Posterior vena cava (tissue), 2 donors: ENCODE measurements at places on chromosomes 4 and X.

GRCh38 chrX:13829983-13830382, 13.1 kb upstream of the GPM6B start:
- no peak for DNase-seq

GRCh38 chrX:40628506-40628905, 5.3 kb downstream of the MPC1L start:
- no peak for DNase-seq

DNA sequence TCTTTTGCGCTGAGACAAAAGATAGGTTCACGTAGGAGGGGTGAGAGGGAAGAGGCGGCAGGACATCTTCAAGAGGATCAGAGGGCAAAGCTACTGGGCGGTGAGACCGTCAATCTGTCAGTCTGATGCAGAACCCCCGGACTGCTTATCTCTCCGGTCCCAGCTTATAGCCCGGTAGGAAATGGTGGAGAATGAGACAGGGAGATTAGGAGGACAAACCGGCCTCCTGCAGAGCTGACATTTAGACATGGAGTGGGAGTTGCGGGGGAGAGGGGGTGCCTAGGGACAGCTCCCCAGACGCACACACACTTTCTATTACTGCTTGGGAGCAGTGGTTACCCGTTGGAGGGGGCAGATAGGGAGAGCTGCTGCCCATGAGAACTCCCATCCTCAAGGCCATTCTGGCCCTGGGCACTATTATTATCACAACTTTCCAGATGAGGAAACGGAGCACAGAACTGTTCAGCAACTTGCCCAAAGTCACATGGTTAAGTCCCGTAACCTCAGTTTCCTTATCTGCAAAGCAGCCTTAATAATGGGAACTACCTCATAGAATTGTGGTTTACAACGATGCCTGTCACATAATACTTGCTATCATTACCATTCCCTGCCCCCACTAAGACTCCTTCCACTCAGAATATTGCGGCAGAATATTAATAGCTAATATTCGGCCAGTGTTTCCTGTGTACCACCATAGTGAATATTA, 1.1 kb upstream of the HDAC6 start:
- no peak for DNase-seq

DNA sequence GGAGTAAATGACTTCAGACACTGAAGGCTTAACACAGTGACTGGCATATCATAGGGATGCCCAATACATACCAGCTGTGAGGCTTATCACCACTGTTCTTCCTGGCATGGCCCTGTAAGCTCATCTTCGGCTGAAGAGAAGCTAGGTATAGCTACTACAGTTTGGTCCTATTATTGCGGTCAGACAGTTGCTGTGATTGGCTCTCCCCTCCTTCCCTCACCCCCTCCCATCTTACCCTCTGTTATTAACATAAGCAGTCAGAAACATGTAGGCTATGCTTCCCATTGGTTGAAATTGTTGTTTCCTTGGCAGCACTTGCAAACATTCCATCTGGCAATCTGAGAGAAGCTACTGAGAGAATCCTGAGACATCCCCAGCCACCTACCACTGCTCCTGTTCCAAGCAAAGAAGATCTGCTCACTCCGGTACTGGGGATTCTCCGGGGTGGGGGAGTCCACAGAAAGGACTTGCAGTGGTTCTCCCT, at the start of gene AKAP14:
AKAP14 (plus strand) TSS at position 51 of the 484 bp plus-strand sequence. CDS start 7,331 bp downstream, outside the sequence.
- DNase-seq: no peak

DNA sequence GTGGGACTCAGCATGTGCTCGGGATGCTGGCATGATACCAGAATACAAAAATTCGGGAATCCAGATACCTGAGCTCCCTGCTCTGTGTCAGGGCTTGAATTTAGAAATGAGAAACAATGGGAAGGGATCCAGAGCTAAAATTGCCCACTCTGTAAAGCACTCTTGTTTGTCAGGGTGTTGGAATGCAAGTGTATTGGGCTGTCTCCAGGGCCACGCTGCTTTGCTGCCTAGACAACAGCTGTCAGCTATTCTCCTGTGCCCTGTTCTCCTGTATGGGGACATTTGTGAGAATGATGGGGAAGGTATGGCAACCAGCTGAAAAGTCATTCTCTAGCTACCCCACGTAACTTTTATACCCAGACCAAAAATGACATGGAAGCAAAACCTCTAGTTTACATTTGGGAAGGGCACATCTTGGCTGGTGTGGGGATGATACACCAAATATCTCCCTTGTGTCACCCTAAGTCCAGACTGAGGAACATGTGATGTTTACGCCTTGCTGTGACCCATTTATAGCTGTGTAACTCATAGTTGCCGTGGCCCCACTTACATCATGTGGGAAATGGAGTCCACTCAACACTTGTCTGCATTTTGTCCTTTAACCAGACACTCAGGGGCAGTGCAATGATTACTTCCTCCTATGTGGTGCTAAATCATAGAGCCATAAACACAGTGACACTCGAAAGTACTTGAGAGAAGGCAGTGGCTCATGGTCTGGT, 46.6 kb downstream of the SMPX start:
- no peak for DNase-seq

GRCh38 chr4:6767386-6767747, 15.2 kb upstream of the KIAA0232 start:
- no peak for DNase-seq

DNA sequence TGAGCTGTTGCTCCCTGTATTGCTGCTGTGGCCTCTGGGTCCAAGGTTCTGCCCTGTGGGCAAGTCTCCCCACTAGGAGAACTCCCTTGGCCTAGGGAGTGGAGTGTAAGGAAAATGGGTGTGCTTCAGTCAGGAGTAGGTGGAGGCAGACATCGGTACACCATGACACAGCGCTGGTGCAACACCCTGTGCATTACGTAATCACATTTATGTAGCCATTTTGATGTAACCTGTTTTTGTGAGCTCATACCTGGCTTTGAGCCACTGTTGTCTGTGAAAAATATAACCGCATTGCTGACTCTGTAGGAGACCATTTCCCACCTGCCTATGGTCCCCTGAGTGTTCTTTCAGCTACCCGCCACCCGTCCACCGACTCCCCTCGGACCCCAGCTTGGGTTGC, 700.5 kb upstream of the AGA start:
- no peak for DNase-seq

GRCh38 chr4:114180481-114180880, 201.0 kb upstream of the ARSJ start:
- DNase-seq: no peak

- no peak for DNase-seq
These were observed 78.7 kb downstream of the SYNPO2 start for GRCh38 chr4:118967393-118967792.

- no peak for DNase-seq
These were observed 1310.7 kb upstream of the TENM3 start for GRCh38 chr4:180932370-180933001.

DNA sequence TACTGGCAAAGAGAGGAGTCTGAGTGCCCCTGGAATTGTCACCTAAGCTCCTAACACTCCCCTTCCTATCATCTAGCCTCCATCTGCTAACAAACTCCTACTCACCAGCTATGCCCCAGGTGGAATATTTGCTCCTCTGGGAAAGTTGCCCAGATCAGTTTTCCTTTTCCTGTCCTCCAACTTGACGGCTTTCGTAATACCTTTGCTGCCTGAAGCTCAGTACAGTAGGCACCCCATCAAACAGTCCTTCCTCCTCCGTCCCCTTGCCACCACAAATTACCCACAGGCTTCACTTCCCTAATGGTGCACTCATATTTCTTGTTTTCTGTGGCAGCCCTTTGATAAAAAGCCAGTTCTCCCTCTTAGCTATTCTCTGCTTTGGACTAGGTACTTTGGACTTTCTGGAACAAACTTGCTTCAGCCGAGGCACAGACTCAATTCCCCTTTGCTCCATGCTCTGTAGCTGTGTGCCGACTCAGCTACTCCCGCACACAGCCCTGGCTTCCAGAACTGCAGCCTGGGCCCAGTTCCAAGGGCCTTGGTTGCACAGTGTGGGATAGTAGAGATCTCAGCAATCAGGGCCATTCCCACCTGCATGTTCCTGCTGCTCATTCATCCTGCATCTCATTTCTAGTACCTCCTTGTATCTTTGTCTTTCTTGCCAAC, 605.1 kb downstream of the BCOR start:
- DNase-seq: no peak

DNA sequence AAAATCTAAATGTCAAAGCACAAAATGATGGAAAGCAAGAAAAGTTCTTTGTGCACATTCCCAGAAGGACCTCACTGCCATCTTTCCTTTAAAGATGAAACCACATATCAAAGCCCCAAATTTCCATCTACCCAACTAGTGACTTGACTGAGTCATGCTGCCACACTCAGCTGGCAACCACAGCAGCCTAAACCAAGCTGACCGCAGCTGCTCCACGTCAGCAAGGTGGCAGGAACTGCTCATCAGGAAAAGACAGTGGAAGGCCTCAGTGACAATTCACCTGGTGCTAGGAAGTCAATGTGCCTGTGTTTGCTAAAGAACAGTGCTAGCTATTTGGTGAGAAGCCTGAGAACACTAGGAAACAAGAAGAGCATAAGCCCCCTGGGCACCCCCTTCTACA, 26.1 kb downstream of the ACOX3 start:
- DNase-seq: no peak

GRCh38 chrX:119121341-119121740, 6.3 kb downstream of the KIAA1210 start:
- no peak for DNase-seq

DNA sequence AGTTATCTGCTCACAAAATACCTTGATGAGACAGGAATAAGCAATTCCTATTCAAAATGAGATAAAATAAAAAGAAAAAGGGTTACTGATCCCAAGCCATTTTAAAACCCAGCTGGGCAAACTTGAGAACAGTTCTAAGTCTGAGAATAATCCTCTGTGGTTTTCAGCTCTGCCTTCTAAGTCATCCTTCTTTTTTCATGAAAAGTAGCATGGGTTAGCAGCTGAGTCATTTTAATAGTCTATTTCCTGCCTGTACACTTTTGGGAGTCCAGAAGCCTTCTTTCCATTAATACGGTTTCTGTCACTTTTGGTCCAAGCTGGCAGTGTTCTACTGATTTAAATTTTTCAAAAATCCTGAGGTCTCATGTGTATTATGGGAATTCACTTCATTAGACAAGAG, 374.3 kb downstream of the IQCM start:
- no peak for DNase-seq

DNA sequence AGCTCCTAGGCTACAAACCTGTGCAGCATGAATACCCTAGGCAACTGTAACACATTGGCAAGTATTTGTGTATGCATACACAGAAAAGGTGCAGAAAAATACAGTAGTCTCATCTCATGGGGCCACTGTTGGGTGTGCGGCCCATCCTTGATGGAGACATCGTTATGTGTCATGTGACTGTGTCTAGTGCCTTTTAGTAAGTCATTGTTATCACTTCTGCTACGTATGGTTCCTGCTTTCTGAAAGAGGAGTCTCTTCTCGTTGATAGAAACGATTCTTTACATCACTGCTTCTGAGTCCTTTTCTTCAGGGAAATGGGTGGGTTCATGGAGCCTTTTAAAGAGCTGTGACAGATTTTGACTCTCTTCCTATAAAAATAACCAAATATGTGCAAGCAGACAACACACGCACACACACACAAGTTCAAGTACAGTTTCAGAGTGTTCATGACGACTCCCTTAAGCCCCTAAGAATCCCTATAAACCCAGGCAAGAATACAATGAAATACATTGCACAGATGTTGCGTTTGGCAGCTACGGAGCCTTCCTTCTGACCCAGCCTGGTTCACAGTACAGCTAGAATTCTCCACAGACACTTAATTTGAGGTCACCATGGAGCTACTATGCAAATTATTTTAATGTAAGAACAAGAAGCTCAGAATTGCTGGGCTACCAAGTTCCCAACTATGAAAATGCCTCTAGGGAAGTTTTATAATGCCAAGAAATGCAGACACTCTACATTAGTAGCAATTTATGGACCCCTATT, 10.2 kb upstream of the STK32B start:
- DNase-seq: no peak

GRCh38 chr4:38623260-38623659, 40.7 kb upstream of the KLF3 start:
- no peak for DNase-seq

- DNase-seq: no peak
These were observed 86.5 kb upstream of the OTUD4 start for GRCh38 chr4:145266881-145267280.

DNA sequence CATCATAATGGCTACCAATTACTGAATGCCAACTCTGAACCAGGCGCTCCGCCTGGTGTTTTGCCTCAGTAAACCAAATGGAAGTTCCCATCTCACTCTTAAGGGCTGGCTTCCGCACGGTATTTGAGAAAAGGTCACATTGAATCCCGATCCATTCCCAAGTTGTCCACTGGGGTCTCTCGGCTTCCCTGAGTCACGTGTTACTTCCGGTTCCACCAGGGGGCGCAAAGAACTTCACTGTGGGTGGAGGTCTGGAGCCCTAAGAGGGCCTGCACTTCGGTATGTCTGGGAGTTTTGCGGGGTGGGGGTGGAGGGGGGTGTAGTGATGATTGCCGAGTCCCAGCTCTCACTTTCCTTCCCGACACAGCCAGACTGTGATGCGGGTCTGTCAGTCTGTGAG, 13.4 kb upstream of the NHS start:
- DNase-seq: no peak

- no peak for DNase-seq
These were observed 138.0 kb upstream of the SMIM31 start for GRCh38 chr4:164615964-164616363.

DNA sequence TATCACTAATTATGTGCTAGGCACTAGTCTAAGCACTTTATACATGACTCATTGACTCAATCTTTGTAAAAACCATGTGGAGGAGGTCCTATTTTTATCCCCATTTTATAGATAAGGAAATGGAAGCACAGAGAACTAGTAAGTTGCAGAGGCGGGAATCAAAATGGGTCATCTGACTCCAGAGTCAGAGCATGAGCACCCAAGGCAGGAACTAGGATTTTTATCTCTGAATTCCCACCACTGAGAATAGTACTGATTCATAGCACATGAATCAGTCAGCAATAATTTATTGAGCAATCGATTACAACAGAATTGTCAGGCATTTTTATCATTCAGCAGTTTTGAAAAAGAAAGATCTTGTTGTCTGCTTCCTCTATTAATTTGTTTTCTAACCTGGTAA, 19.3 kb downstream of the SCARB2 start:
- no peak for DNase-seq

GRCh38 chr4:187128976-187129375, 405.3 kb upstream of the FAT1 start:
- DNase-seq: no peak

DNA sequence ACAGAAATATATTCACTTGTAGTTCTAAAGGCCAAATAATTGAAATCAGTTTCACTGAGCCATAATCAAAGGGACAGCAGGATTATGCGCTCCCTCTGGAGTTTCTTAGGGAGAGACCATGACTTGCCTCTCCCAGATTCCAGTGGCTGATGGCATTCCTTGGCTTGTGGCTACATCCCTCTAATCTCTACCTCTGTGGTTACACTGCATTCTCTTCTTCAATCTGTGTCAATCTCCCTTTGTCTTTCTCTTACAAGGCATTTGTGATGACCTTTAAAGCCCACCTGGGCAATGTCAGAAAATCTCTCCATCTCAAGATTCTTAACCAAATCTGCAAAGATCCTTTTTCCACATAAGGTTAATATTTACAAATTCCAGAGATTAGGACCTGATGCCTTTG, 260.2 kb downstream of the UNC5C start:
- DNase-seq: no peak
